ENCODE measurements at places on chromosomes 1 and 21.

- peak; percentile 52 for DNase-seq
Measured at GRCh38 chr1:20233394-20233793, 47.1 kb upstream of the PLA2G2C start.

DNA sequence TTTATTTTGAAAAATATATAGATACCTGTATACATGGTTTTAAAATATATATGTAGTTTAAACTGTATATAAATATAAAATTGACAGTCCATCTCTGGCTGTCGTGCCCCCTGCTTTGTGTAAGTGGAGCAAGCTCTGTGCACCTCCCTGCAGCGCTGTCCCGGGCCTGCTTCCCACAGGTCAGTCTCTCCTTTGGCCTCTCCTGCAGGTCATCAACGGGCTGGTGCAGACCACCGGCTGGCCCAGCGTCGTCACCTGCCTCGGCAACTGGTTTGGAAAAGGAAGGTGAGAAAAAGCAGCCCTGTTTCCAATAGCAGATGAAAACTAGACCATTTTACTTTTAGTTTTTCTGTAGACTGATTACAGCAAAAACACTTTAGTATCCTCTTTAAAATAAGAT is 28.5 kb downstream of the SLC37A1 start:
- DNase-seq, result no peak

DNA sequence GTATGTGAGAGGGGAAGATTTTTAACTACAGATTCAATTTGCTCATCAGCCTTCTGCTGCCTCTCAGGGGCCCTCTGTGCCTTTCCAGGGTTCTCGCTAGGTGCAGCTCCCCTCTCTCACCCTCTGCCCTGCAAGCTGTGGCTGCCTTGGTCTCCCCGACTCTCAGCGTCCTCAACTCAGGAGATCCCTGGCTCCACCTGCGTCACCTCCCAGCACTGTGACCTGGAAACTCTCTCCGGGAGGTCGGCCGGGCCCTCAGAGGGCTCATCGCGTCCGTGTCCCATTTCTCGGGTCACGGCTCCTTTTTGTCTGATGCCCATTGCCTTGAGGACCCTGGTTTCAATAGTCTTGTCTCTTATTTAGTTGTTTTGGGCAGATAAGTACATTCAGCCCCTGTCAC is 63.5 kb upstream of the ADARB1 start:
- no peak for DNase-seq

DNA sequence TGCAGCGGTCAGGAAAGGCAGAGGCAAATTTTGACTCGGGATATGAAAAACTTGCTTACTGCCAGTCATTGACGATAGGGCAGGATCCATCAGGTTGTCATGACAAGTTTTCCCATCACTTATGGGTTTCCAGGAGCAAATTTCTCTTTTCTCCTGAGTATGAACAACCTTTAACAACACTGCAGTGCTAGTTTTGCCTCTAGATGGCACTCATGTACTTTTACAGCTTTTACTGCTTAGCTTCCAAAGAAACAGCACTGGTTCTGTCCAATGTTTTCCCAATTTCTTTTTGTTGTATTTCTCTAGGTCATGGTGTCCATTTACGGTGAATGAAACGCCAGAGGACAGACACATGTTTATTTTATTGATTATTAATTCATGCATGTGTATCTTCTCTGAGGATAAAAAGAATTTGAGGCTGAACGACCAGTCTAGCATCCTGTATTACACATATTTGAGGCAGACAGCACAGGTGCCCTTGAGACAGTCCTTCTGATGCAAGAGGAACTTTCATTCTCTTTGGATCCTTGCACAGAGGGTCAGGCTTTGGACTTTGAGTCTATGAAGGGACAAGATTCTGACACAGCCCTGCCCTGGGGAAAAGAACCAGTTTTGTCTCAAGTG is 112.3 kb upstream of the TRABD2B start:
- peak; percentile 50 for DNase-seq

- DNase-seq, result no peak
Measured at GRCh38 chr1:212219679-212220463, 65.3 kb upstream of the PPP2R5A start.

DNA sequence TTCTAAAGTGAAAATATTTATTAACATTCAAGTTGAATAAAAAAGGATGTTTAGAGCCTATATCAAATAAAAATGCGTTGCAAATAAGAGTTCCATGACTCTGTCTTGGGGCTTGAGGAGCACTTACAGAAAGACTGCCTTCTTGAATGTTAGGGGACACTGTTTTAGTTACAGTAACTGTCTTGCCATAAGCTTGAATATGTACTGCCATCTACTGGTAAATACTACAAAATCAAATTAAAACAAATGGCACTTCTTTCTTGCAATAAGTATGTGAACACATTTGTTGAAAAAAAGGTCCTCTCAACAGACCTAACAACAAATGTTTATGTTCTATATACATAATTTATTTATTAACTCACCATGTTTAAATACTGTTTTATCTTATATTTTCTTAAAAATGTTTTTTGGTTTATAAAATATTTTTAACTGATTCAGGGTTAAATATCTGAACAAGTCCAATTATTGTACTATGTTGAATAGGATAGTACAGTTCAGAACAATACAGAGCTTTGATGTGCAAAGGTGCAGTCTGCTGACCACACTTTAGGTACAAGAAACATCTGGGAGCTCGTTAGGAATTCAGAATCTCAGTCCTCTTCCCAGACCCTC is 199.5 kb downstream of the LRRIQ3 start:
- peak; percentile 2 for DNase-seq

GRCh38 chr1:93471284-93471683 is 23.4 kb downstream of the FNBP1L start:
- no peak for DNase-seq

GRCh38 chr1:25473653-25474225 is 43.0 kb downstream of the MACO1 start:
- DNase-seq, result no peak

DNA sequence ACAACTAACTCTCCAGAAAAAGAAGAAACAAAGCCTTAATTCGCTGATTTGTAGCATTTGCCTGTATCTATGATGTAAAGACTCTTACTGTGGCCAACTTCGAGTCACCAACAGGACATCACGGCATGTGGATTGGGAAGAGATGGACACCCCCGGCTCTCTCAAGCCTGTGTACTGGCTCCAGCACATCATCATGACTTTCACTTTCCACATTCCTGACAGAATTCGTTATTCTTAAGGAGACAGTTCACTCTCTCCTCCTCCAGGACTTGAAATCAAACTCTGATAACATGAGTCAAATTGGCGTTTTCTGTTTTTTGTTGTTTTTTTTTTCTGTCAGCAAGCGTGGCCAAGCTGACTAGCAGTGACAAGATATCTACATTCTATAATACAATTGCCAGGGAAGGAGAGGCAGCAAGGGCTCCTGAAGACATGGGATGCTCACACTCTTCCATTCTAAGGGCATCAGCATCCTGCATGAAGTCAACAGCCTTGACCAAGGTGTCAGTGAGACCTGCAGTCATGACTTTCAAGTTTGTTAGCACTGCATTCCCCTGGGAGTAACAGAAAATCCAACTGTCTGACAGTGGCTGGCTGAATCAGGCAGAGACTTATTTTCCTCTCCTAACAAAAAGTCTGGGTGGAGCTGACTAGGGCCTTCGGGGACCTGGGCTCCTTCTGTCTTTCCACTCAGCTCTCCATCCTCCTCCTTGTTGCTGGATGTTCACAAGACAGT is 13.3 kb upstream of the TRAF3IP3 start:
- DNase-seq, result no peak

DNA sequence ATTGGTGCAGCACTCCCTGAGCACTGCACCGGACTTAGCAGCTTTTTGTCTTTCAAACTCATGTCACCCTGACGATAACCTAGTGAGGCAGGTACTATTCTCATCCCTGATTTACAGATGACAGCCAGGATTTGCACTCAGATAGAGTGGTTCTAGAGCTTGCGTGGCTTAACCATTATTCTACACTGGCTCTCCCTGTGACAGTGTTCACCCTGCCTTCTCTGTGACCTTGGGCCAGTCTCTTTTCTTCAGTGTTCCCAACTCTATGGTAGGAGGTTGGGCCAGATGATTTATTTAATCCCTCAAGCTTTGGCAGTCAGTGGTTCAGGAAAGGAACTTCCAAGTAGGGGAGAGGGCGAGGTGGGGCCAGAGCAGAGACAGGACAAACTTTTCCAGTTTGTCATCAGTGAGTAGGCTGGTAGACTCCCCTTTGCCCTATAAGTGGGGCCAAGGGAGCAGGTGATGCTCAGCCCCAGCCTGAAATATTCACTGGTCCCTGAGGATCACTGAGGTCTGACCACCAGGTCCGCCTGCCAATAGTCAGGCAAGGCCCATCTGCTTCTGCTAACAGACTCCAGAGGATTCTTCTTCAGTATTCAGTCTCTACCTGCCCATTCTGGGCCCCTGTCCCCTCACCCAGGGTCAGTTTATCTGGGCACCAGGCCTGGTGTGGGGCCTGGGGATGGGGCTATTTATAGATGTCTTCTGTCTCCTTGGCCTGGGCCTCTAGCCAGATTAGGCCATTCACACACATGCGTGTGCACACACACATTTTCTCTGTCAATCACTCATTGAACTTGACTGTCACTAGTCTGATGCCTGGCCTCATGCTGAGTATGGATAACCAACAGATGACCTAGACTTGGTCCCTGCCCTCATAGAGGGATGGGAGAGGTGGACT is 8.8 kb upstream of the FABP3 start:
- no peak for DNase-seq

DNA sequence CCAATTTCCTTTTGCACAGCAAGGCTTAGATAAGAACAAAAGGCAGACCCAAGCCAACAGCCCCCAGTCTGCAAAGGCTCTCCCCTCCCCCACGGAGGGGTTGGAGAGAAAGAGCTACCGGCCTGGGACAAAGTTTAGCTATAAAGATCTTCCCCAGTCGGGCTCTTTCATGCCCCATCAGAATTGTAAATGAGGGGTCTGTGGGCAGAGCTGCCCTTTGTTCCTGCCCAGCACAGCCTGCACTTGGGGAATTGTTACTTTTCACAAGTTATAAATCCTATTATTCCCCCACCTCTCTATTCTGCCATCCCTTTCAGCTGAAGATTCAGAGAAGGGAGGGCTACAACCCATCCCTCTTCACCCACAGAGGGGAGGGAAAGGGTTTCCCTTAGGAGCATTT is 3.5 kb downstream of the MYCL start:
- DNase-seq, result no peak

GRCh38 chr1:177355575-177355974 is 184.8 kb downstream of the BRINP2 start:
- DNase-seq, result peak; percentile 33

DNA sequence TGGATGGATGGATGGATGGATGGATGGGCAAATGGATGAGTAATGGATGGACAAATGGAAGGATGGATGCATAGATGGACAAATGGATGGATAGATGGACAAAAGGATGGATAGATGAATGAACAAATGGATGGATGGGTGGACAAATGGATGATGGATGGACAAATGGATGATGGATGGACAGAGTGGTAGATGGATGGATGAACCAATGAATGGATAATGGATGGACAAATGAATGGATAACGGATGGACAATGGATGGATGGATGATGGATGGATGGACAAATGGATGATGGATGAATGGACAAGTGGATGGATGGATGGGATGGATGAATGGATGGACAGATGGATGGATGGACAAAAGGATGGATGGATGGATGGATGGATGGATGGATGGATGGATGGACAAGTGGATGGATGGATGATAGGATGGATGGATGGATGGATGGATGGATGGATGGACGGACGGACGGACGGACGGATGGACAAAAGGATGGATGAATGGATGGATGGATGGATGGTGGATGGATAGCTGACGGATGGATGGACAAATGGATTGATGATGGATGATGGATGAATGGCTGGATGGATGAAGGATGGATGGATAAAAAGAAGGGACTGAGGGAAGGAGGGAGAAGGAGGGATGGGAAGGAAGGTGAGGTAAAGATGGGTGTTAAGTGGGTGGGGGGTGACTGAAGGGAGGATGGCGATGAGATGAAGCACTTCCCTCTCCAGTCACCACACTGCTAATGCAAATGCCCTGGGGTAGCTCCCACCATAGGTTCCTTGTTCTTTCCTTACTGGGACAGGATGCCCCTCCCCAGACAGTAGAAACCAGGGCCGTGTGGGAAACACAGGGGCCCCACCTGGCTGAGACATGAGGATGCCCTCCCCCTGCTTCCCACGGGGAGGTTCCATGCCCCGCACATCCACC is 29.8 kb downstream of the CHD5 start:
- no peak for DNase-seq

DNA sequence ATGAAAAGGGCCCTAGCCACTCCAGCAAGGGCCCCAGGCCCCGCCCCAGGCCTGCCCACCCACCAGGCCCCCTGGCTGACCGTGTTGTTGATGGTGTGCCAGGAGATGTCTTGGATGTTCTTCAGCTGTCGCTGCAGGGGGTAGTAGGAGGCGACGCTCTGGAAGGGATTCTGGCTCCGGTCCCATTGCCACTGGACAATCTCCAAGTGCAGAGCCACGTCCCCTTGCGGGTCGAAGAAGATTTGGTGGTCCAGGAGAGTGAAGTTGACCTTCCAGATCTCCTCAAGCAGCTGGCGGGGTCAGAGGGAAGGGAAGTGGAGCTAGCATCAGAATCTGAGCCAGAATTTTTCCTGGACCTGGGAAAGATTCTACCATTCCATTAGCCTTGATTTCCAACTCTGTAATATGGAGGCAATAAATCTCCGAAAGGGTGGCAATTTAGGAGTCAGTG is 10.2 kb downstream of the TAS1R2 start:
- no peak for DNase-seq

DNA sequence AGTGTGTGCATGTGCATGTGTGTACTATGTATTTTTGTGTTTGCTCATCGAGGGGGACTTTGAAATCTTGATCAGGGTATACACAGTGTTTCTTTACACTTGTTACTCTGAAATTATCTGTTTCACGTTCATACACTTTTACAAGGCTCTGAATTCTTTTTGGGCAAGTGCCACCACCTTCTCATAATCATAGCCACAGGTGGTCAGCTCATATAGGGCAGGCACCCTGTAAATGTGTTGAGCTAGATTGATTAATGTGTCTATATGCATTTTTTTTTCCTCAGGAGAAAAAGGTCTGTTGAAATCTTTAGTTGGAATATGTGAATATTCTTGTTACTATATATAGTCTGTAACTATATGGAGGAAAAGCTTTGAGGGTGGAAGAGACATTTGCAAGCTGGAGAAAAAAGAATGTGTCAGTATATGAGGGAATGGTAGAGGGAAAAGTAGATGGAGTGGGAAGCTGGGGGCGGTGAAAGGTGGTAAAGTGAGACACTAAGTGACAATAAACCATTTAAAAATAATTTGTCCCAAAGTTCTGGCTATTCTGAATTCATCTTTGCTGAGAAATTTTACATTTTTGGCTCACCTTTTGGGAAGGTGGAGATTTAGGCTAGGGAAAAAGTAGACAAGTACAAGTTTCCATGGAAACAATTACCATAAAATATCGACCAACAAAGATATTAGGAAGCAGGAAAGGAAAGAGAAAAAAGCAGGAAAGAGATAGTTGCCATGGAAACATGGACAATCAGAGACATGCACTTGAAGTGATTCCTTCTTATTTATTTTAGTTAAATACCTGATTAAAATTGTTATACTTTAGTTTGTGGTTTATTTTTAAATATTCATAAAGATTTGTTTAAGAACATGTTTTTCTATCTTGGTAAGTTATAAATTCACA is 277.5 kb downstream of the PDE4B start:
- no peak for DNase-seq

Data from RPMI8226 (cell line).